Lower lobe of right lung (tissue), 2 donors: ENCODE measurements at places on chromosomes 11 and 22. TPM values are rescaled to one million over a fixed set of nuclear protein-coding genes. Genes with fewer than 3 reads are reported as not detected.

DNA sequence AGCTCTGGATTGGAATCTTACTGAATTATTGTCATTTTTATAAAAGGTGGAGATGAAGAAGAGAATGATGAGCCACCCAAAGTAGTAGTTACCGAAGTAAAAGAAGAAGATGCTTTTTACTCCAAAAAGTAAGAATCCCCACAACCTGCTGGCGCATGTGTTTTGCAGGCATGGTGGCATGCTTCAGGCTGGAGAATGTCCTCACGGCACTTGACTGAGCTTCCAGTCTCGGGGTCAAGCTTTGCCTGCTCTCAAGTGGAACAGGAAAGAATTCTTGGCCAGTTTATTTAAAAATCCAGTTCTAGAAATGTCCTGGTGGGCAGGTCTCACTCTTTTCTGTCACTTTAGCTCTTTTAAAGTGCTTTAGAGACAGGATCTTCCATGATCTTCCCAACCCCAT, 17.5 kb downstream of the NUP50 start:
- DNase-seq: no peak

Gene ELMOD1
- 1.8 TPM for total RNA-seq

DNA sequence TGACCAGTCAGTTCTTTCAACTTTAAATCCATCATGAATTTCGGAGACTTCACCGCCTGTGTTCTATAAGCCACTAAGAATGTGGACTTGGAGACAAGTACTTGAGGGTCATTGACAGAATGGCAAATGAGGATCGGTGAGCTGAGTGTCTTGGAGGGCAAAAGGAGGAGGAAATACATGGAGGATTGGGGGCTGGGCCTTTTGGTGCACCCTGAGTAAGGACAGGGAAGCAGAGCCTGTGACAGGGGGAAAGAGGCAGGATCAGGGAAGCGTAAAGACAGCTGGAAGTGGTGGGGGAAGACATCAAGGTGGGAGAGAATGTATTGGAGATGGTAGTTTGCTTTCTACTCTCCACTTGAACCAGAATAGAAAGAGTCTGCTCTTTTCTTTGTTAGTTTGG, 70.4 kb upstream of the MTMR2 start:
- no peak for DNase-seq

DNA sequence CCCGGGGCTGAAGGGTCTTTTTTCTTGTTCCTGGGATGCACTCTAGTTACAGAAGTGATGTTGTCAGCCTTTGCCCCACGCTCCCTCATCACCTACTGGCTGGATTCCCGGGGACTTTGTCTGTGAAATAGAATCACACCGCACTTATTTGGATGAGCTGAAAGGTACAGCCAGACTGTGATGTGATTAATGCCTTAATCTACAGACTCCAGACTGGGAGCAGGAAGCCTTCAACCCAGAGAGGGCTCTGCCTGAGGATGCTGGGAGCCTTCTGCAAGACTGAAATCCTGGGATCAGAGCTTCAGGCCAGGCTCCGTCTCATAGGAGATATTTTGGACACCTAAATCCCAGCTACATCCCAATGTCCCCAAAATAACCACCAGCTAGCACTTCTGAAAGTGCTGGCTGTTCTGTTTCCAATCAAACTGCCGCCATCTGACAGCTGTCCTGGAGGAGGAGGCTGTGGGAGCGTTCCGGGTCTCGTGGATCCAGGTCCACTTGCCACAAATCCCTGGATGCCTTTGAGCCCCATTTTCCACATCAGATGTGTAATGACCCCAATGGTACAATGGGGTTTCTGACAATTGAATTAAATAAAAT, 688.5 kb downstream of the TBC1D22A start:
- DNase-seq: no peak

Gene DGCR6
- total RNA-seq: 4.5 TPM

GRCh38 chr11:33540427-33540826, 160.2 kb downstream of the C11orf91 start:
- no peak for DNase-seq

Gene RIBC2
- total RNA-seq: 2.6 TPM

DNA sequence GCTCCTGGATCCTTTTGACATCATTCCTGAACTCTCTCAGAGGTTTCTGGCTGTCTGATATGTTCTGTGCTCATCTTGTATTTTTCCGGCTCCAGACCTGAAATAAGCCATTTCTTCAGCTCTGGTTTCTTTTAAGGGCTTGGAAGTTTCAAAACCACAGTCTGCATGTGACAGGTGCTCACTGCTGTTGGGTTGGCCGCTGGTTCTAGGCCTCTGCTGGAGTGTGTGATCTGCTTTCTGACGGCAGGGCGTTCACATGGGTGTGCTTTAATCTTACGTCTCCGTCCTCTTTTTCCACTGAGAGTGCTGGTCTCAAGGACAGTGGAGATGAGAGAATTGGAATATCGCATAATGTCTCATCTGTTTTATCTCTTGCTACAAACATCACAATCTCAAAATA, 10.3 kb downstream of the ZBED4 start:
- no peak for DNase-seq

Gene GGTLC3
- 8.0 TPM for total RNA-seq
